NCI-H510A treated with DMSO at 0.1 percent for 48 hours (cell line): ENCODE measurements at places on chromosomes 3 and 15.

DNA sequence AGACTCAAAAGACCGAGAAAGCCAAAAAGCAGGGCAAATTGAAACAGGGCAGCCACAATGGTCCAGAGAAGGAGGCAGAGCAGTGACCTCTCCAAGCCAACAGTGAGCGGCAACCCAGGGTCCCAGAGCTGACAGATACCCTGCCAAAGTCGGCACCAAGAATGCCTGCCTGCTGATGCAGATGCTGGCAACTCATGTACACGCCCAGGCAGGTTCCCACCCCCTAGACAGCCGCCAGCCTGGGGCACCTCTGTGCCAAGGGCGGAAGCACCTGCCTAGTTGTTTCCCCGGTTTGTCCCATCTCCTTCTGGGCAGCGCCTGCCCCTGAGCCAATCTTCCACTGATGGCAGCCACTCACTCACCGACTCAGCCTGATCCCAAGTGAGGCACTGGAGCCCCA is 22.1 kb downstream of the KLHL25 start:
- peak; percentile 46 for DNase-seq

- no peak for DNase-seq
Measured at GRCh38 chr15:51801391-51801835, 28.0 kb upstream of the TMOD3 start.

DNA sequence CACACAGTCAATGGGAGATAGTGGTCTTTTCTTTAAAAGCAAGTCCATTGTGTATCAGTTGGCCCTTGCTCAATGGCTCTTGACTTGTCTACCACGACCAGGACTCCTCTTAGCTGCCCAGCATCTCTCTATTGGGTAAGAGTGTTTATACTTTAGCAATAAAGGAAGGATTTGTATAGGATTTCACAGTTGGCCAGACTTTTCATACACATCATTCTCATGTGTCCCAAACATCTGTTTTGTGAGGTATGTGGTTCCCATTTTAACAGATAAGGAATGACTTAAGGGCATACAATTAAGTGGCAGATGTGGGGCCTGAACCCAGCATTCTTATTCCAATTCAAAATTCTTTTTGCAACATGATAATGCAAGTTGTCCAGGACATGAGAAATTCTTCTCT is 191.5 kb downstream of the CHST2 start:
- DNase-seq: no peak

DNA sequence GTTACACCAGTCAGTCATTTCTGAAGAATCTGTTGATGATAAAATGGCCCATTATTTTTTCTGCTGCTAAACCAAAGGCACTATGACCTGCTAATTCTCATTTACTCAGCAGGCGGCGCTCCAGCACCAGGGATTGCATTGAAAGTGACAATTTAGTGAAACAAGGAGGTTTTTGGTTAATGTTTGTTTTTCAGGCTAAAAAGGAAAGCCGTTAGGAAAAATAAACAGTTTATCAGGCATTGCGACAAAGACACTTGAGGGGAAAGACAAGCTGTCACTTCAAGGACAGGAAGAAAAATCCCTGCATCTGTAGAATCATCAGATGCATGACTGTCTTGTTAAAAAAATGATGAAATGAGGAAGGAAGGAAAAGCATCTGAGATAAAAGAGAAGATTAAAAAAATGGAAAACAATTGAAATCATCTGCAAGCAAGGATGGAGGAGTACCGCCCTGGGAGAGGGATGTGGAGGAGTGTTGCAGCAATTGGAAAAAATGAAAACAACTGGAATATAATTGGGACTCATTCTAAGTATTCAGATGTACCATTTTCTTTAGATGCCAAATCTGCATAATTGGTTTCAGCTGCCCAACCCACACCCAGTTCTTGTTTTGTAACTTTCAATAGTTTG is 54.0 kb downstream of the NR1D2 start:
- no peak for DNase-seq

- no peak for DNase-seq
Measured at GRCh38 chr15:89614164-89614563, 38.9 kb downstream of the TICRR start.

- DNase-seq: no peak
Measured at GRCh38 chr15:70245932-70246622, 148.4 kb upstream of the TLE3 start.

- no peak for DNase-seq
Measured at GRCh38 chr15:50653156-50653743, 33.3 kb downstream of the TRPM7 start.

DNA sequence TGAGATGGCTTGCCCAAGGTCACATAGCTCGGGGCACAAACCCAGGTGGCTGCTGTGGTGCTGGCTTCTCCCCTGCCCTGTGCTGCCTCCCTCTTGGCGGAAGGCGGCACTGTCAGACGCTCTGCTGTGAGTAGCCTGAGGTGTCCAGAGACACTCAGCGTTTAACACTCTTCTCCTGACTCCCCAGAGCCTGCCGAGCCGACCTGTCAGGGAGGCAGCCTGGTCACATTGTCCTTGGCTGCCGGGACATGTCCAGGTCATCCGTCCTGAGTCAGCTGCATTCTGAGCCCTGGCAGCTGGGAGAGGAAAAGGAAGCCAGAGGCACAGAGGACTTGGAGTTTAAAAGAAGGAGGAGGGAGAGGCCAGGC is 4.7 kb downstream of the LMAN1L start:
- DNase-seq: no peak

DNA sequence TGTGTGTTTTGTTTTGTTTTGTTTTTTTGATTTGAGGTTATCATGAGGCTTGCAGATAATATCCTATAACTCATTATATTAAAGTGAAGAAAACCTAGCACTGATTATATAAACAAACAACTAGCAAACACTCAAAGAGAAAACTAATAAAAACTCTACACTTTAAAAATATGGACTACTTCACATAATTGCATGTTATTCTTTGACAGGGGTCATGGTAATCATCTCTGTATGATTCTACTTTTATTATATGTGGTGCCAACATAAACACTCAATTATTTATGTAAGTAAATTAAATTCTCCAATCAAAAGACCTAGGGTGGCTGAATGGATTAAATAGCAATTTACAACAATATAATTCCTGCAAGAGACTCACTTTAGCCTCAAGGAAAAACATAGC is 44.6 kb upstream of the P3H2 start:
- DNase-seq: no peak

- DNase-seq: no peak
Measured at GRCh38 chr3:73431183-73431900, 193.4 kb downstream of the PDZRN3 start.

- no peak for DNase-seq
Measured at GRCh38 chr3:45583021-45583851, 11.3 kb upstream of the LIMD1 start.

DNA sequence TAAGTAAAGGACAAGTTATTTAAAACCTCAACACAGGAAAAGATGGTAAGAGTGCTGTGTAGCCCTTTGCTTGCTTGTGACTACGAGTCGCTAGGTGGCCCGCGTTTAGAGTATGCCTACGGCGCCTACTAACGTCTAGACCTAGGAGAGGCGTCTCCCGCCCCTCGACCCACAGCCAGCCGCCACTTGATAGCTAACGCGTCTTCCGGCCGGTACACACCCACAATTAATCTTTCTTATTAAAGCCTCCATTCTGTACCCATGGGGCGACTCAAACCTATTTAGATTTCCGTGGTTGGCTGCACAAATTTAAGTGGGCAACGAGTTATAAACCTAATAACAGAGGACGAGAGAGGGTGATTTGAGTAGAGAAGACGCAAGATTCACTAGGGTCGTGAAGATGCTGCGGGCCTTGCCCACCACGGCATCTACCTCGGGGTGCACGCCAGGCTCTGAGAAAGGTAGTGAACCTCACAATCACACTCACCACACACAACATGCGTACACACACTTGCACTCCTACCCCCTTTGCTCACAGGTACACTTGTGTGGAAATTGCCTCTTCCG is 12.0 kb downstream of the SOX2 start:
- no peak for DNase-seq

- no peak for DNase-seq
Measured at GRCh38 chr3:30181581-30181980, 424.8 kb upstream of the TGFBR2 start.

- DNase-seq: no peak
Measured at GRCh38 chr3:128174675-128175590, 21.7 kb downstream of the EEFSEC start.

- DNase-seq: peak; percentile 32
Measured at GRCh38 chr3:183161552-183162336, 790 bp downstream of the LAMP3 start.

DNA sequence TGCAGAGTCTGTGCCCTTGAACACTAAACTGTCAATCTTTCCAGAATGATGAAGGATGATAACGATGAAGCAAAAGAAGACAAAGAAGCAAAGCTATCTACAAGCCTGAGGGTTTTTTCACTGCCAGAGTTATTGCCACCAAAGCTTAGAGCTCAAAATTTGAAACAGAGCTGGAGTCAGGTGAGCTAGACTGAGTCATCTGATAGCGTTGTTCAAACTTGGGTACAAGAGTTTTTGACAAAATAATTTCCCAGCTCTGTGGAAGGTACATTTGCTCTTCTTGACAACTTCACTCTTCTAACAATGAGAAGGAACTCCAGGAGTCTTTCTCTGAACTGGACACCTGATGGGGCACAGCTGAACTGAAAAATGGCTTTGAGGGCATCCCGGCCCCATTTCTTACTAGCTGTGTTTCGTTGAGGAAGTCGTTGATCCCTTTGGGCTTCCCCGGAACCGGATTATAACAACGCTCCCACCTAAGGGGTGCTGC is 715 bp downstream of the MCCC1 start:
- no peak for DNase-seq

- no peak for DNase-seq
Measured at GRCh38 chr3:171164067-171164465, 137.5 kb upstream of the SLC2A2 start.

GRCh38 chr3:52407779-52408178 is 37.1 kb downstream of the SEMA3G start:
- DNase-seq: no peak

DNA sequence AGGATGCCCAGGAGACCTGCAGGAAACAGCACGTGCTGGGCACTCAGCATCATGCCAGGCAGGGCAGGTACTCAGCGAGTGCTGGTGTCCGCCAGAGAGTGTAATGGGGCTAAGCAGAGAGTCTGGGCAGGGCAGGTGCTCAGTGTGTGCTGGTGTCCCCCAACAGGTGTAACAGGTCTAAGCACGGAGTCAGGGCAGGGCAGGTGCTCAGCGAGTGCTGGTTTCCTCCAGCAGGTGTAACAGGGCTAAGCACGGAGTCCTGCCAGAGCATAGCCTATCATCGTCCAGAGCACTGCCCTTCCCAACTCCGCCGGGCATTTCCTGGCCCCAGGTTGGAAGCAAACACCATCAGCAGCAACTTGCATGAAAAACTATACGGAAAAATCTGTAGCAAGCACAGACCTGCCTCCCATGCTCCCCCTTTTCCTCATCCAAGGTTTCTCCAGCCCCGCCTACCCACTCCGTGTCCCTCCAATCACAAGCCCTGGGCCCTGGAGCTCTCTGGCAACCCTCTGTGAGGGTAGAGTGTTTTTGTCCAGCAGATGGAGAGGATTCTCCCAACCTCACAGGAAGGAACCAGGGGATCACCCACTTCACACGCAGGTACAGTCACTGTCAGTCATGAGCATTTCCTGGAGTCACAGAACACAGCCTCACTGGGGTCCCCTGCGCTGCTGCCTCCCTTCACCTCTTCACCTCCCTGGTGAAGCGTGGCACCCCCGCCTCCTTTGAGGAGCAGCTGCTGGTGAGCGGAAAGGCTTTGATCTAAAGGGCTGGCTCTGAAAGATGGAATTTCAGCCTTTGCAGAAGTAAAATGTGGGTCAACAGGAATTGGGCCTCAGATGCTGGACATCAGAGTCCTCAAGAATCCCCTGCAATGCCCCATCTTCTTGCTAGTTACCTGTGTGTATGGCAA is 302.5 kb downstream of the OCA2 start:
- peak; percentile 94 for DNase-seq

DNA sequence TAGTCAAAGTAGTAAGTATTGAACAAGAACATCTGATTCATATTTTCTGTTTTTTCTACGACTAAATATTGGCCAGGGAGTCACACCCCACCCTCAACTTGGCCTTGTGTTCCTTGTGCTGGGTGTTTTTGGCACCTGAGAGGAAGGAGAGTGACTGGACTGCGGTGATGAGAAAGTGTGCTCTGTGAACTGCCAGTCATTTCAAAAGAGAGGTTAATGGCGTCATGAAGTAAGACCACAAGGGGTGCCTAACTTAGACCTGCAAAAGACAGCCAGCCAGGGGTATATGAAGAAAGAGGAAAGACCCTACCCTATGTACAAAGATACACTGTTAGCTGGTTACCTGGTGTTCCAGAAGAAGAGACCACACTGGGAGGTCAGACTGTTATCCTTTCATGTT is 58.4 kb upstream of the COL8A1 start:
- no peak for DNase-seq

DNA sequence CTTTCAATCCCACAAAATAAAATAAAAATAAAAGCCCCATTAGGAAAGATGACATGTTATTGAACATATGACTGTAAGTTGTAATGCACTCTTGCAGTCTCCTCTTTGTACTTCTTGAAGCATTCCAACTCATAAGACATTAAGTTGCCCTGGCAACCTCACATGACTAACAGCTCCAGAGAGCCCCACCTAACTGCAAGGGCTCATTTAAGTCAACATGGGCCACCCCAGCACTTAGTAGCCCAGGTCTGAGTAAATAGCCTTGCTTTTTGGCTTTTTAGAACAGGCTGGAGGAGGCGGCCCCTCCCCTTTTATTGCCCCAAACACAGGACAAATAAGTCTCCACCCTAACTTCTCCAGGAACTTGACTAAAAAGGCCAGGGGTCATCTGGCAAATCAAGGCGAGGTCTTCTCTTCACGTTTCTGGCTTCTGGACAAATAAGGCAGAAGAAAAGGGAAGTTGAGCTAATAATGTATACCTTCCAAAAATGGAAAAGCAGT is 135.1 kb downstream of the TMCO5A start:
- DNase-seq: no peak
